Activated gamma-delta T cell treated with anti-CD3 and anti-CD28 coated beads, Interleukin-2, amount 50 U/mL, for 16 hours (primary cell): ENCODE measurements at places on chromosomes 16 and 17.

- DNase-seq, result no peak
These were observed 96.6 kb downstream of the LYRM1 start for GRCh38 chr16:20997147-20997546.

DNA sequence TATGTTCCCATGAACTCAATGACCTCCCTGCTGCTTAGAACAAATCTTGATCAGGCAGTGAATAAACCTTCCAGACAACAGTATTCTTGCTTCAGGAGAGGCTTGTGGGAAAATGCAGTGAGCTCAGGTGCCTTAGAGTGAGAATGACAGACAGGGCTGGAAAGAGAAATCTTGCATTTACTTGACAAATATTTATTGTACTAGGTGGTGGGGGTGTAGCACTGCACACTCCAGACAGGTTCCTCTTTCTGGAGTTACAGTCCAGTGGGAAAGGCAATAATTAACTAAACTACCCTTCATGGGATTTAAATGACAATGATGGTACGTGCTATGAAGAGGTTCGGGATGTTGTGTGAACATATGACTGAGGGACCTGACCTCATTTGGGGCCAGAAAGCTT lies 182.9 kb downstream of the SHISA9 start:
- DNase-seq, result no peak

DNA sequence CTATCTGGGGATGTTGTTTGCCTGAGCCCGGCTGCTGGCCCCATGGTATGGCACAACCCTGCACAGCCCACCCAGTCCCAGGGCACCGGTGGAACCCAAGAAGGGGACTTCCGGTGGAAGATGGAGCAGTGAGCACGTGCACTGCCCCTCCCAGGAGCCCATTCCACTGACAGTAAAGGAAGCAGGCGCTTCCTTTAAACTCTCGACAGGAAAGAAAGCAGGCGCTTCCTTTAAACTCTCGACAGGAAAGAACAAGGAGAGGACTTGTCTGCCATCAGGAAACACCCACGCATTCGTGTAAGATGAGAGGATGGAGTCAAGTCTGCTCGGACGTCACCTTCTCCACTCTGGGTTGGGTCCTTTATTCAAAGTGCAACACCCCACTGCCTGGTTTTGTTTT lies 53.7 kb downstream of the IL21R start:
- no peak for DNase-seq

DNA sequence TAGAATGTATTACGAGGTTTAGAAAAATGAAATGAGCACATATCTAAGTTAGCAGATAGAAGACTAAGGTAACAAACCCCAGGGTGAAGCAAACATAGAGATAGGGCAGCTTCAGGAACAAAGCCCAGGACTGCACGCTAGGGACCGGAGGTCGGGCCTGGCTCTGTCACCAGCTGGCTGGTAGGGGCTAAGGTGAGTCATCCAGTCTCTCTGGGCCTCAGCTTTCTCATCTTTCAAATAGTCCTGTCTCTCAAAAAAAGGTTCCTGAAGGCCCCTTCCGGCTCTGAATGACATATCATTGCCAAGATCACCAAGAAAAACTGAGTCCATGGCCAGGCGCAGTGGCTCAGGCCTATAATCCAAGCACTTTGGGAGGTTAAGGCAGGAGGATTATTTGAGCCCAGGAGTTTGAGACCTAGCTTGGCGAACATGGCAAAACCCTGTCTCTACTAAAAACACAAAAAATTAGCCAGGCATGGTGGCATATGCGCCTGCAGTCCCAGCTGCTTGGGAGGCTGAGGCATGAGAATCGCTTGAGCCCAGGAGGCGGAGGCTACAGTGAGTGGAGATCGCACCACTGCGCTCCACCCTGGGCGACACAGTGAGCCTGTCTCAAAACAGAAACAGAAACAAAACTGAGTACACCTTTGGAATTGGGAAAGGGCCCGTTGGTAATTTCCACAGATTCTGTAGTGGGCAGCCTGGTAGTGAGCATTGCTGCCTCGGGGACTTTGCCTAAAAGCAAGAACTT lies 26.0 kb downstream of the PKD1L3 start:
- no peak for DNase-seq

GRCh38 chr17:53135969-53136368 lies 686.8 kb upstream of the KIF2B start:
- DNase-seq, result no peak

DNA sequence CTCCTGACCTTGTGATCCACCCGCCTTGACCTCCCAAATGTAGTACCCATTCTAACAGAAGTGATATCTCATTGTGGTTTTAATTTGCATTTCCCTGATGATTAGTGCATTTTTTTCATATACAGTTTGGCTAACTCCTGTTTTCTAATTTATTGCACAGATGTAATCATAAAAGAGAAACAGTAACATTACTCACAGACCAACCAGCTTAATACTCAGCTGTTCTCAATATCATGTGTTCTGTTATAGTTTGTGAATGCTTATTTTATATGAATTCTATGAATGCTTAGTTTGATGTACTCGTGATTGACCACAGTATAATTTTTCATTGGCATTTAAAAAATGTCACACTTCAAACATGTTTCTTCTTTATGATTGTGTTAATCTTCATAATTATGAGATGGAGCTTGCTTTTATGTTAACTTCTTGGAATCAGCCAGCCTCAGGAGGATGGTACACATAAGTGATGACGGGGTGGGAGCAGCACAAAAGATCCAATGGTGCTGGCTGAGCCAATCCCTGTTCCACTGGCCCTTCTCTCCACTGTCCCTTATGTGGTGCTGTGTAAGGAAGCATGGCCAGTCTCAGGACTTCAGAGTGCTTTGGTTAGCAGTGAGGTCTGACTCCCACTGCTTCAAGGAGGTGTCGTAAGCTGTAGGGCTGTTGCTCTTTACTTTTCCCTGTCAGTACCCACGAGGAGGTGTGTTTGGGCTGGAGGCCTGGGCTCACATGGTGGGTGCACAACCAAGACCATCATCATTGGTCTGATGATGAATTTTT lies 191.0 kb downstream of the SPECC1 start:
- DNase-seq, result no peak

GRCh38 chr17:30858556-30859250 lies 26.9 kb downstream of the ATAD5 start:
- no peak for DNase-seq

- no peak for DNase-seq
These were observed 53.9 kb upstream of the ACSF3 start for GRCh38 chr16:89039756-89040155.

GRCh38 chr16:77896415-77897128 lies 108.2 kb downstream of the VAT1L start:
- DNase-seq, result no peak
